Stimulated activated naive CD8-positive, alpha-beta T cell treated with anti-CD3 and anti-CD28 coated beads, Interleukin-15, Interleukin-2, amounts not matched to agents 100 U/mL and 50 U/mL, for 24 hours (primary cell): ENCODE measurements at places on chromosomes 6 and 20.
A peak's percentile ranks its signal among the peaks of the same experiment; 100 is the strongest.

GRCh38 chr6:109912118-109912517 lies 66.0 kb upstream of the GPR6 start:
- DNase-seq: no peak

DNA sequence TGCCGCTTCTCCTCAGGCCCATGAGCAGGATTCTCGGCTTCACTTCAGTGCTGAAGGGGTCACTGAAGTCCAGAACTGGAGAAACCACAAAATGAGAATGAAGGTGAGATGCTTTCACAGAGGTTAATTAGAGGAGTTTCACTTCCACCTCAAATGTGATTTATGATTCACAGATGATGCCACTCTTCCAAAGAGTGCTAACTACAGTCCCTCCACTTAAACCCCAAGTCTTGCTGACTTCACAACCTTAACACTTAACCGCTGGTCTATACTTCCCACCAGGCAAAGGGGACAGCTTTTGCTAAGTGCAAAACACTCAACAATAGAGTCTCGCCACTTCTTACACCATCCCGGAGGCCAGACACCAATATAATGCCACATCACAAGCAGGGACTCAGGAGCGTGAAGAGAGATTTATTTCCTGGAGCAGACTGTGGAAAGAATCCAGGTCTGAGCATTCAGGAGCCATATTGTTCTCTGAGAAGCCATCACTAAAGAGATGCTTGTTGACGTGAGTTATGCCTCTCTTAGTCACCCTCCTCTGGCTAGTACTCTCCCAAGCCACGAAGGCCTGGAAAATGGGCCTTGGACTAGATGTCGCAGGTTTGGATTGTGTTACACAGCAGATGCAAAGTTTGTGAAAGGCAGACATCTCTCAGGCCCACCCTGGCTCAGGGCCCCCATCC lies 24.4 kb downstream of the RRAGD start:
- DNase-seq: no peak

DNA sequence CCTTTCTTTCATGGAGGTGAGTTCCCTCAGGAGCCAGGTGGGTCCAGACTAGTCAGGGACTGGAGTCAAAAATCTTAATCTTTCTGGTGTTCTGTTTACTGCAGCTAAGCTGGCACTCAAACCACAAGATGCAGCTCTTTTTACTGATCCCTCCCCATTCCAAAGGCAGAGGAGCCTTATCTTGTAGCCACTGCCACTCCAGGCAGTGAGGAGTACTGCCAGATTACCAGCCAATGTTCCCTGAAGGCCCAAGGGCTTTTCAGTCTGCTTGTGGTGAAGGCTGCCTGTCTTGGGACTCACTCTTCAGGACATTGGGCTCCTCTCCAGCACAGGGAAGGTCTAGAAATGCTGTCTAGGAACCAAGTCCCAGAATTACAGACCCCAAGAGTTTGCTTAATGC lies 490.4 kb upstream of the ADGRB3 start:
- no peak for DNase-seq

- DNase-seq: no peak
Measured at GRCh38 chr6:167077241-167077932, 45.5 kb upstream of the CCR6 start.

DNA sequence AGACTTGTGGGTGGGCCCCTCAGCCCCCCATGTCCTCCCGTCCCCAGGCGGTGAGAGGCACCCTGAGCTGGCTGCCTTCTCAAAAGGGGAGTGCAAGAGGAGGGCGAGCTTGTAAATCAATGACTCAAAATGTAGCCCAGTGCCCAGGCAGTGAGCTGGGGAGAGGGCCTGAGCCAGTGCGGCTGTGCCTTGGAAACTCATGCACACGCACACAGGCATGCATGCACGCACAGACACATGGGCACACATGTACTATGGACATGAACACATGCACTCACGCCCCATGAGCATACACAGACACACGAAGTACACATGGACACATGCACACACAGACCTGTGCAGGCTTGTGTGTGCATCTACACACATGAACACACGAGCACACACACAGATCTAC lies 133.5 kb downstream of the TAF4 start:
- DNase-seq: no peak

- no peak for DNase-seq
Measured at GRCh38 chr20:32603046-32603726, 18.1 kb upstream of the NOL4L start.

DNA sequence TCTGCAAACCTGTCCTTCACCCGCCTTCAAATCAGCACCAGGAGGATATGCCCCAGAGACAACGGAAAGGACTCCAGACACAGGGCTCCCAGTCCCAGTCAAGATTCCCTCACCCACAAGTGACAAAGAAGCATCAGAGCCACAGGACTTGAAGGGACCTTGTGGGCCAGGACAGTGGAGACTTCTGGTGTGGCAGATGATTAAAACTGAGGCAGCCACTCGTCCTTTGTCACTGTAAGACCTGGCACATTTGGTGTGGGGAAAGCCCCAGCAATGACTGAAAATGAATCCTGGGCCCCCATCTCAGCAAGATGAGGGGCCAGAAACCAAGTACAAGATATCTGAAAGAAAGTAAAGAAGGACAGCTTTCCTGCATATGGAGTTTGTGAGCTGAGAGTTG lies 15.6 kb upstream of the GMPR start:
- peak; percentile 10 for DNase-seq

GRCh38 chr6:12528581-12529363 lies 187.8 kb upstream of the PHACTR1 start:
- no peak for DNase-seq

GRCh38 chr6:39956936-39957335 lies 22.7 kb upstream of the MOCS1 start:
- no peak for DNase-seq

- no peak for DNase-seq
Measured at GRCh38 chr6:12017263-12017662, 5.2 kb downstream of the HIVEP1 start.

DNA sequence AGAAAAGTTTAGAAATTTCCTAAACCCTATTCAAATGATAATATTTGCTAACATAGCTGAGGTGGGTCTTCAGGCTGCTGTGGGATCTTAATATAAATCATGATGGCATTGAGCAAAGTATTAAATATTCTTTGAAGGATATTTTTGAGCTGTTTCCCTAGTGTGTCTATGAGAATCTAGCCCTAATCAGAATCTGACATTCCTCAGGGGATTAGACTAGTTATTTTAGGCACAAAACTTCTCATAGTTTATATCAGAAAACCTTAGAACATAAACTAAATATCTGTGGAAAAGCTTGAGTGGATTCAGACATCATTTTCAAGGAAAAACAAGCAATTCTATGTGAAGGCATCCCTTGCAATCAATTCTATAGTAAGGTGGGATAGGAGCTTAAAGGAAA lies 594.5 kb downstream of the RFPL4B start:
- no peak for DNase-seq

DNA sequence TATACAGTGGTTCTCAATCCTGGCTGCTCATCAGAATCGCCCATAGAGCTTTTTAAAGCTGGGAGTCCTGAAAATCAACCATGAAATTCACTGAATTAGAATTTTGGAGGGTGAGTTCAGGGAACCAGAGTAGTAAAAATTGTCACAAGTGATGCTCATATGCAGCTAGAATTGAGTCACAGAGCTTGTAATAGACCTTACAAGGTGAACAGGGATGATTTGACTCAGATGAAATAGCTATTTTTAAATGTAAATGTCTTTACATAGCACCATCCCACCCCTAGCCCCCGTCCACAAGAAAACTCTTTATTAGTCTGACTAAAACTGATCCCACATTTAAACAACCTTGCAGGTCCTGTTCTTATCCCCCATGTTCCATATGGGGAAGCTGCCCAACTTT lies 531.7 kb downstream of the LMBRD1 start:
- DNase-seq: no peak

- DNase-seq: no peak
Measured at GRCh38 chr6:53584726-53585125, 39.8 kb upstream of the GCLC start.

DNA sequence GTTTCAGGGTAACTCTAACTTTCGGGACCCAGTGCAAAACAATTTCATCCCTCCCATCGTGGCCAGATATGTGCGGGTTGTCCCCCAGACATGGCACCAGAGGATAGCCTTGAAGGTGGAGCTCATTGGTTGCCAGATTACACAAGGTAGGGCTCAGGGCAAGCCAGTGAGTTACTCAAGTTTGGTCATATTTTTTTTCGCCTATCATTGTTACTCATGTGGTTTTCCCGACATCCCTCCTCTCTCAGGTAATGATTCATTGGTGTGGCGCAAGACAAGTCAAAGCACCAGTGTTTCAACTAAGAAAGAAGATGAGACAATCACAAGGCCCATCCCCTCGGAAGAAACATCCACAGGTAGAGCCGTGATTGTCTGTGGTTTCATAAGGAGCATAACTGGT lies 58.2 kb downstream of the DCBLD1 start:
- DNase-seq: no peak

DNA sequence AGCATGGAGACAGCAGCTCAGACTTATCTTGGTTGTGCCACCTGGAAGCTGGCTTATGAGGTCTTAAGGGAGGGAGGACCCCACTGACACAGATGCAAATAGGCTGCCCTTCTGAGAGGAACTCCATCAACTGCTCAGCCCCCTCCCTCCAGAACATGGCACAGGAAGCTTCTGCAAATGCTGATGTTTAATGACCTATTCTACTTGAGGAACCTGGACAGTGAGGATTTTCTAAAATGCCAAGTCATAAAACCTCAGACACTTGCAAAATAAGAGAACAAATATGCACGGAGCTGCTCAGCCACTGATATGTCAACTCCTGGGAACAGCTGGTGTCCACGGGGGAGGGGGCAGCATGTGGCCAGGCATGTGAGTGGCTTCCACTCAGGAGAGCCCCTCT lies 3.5 kb downstream of the CST9 start:
- DNase-seq: no peak

GRCh38 chr20:44203161-44203560 lies 7.4 kb downstream of the OSER1 start:
- no peak for DNase-seq

- DNase-seq: no peak
Measured at GRCh38 chr6:133892813-133893691, 4.1 kb downstream of the TCF21 start.

GRCh38 chr20:14191559-14191958 lies 145.9 kb downstream of the FLRT3 start:
- no peak for DNase-seq

DNA sequence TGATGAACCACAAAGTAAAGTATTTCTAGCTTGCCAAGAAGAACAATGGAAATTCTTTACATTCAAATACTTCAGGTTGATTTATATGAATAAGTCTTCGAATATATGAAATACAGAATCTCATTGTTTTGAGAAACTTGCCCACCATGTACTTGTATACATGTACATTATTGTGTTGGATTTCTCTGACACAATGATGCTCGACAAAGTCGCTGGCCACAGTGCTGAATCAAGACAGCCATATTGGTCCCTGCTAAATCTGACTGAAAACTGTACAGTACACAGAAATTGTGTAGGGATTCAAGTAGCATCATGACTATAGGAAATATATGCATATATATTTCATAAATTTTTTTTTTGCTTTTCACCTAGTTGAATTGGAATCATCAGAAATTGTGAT lies 13.1 kb upstream of the LIN28B start:
- no peak for DNase-seq

DNA sequence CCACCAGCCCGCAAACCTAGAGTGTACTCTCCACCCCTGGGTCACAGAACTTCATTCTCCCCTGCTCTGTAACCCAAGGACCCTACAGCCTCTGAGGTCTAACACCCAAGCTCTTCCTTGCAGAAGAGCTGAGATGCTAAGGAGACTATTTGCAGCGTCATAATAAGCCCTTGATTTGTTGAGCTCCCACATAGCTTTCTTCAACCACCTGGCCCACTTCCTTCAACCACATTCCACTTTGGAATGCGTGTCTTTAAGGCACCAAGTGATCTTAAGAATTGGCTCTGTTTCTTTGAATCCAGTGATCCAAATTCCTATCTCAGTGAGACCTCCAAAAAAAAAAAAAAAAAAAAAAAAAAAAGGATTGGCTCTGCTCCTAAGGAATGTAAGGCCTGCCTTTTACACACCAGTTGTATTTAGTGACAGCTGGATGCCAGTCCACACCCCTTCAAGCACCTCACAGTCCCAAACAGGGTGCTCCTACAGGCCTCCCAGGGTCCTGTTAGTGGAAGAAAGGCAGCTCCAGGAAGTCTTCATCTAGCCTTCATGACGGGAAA lies 106.2 kb downstream of the UBE3D start:
- no peak for DNase-seq

- DNase-seq: no peak
Measured at GRCh38 chr6:3422435-3423070, 34.3 kb downstream of the SLC22A23 start.

DNA sequence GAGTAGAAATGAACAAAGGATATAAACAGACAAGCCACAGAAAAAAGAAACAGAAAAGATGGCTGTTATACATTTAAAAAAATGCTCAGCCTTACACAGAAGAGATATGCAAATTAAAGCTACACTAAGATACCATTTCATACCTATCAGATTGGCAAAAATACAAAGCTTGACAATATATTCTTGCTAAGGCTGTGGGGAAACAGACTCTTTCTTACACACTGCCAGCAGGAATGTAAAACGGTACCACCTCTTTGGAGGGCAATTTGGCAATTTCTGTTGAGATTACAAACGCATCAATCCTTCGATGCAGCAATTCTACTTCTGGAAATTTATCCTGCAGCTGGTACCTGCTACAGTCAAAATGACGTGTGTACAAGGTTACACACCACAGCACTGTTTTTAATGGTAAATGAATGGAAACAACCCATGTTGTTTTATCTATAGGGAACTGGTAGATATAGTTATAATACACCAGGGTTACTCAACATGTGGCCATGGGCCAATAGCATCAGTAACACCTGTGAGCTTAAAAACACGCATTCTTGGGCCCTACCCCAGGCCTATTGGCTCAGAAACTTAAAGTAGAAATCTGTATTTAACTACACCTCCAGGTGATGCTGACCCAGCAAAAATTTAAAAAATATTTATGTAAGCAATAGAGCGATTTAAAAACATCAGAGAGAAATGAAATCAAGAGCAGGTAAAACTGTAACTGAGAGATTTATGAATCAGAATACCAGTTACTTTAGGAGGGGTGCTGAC lies 53.3 kb downstream of the TRAM2 start:
- DNase-seq: no peak

DNA sequence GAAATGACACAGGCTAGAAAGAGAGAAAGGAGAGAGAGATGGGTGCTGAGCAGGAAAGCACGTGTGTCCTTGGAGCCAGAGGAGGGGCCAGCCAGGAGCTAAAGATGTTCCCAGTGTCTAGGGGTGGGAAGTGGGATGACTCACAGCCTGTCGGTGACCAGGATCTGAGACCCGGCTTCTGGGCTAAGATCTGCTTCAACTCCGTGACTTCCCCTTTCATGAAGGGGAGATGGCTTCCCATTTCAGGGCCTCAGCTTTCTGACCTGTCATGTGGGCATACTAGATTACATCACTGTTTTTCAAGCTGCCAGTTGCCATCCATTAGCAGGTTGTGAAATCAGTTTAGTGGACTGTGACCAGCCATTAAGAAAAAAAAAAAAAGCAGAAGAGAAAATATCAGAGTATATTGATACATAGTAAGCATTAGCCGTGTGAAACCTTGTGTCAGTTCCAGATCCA lies 5.4 kb downstream of the TGM3 start:
- peak; percentile 27 for DNase-seq

GRCh38 chr6:20608356-20608755 lies 74.1 kb downstream of the CDKAL1 start:
- DNase-seq: no peak
